Renal cortex interstitium (tissue), 15 donors: ENCODE measurements at places on chromosomes 5 and 9. TPM values are rescaled to one million over a fixed set of nuclear protein-coding genes. Genes with fewer than 3 reads are reported as not detected.
A peak's percentile ranks its signal among the peaks of the same experiment; 100 is the strongest.

Gene WNT8A
- polyA plus RNA-seq = 0.26 TPM

Gene BHMT
- polyA plus RNA-seq = 312 TPM

DNA sequence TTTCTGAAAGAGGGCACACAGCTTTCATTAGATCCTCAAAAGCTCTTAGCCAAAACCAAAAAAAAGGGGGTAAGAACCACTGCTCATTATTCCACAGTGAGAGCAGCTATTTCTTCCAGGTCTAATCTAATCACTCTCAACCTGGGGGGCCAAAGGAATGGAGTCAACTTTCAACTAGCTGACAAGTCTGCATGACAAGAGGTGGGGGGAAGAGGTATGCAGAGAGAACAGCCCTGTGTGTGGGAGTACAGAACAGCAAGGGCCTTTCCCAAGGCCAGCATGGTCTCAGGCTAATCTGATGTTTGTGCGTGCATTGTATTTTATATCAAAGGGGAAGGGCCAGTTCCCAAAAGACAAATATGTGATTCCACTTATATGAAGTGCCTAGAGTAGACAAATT, 36.9 kb upstream of the PIP5K1B start:
- DNase-seq = no peak

DNA sequence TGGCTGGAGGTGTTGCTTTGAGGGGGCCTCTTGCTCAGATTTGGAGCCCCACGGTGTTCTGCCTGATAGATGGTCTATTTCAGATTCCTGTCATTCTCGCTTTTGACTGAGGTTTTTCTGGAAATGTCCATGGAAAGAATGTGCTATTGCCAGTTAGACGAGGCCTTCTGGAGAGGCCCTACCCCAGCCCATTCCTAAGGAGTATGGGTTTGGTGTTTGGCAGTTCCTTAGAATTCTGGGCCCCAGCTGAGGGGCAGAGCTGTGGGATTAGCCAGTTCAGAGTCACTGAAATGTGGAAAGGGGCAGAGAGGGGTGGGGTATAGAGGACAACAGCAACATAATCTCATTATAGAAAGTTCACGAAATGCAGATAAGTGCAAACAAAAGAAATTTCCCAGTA, 50.5 kb downstream of the GALNT10 start:
- DNase-seq = no peak

- DNase-seq = no peak
Observed at GRCh38 chr5:168092209-168093185, 198.9 kb upstream of the WWC1 start.

DNA sequence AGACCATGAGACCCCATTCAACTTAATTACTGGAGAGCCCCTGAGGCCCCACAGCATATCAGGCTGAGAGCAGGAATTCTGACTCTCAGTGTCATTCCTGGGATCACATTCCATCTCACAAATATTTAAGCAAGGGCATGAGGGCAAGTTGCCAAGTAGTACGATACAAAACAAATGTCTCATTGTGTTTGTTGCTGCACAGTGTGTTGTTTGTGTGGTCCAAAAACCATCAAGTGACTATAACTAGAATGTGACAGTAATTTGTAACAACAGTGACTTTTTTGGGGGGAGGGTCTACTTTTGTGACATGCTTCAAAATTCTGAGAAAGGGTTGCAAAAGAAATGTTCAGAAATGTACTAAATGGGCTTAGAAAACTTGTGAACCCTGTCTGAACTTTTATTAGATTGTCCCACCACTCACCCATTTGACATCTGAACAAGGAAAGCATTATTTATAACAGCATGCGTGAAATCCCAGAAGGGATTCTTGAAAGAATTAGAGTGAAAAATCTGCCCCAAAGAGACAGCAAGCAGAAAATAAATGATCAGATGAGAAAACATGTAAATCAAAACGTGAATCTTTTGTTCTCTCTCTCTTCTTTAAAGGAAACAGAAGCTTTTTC, 347.0 kb downstream of the NTRK2 start:
- peak; percentile 43 for DNase-seq

DNA sequence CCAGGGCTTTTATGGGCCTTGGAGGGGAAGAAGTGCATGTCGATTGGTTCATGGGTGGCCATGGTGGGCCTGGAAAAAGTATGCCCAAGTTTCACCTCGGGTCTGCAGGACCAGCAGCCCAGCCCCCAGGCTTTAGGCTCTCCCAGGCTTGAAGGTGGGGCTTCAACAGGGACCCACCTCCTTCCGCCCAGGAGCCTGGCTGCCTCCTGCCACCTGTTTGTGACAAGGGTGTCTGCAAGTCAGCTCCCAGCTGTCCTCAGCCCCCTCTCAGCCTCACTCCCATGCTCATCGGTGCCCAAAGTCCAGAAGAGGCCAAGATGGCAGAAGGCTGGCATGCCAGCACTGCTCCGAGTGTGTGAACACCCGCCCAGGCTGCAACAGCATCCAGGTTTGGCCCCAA, 1063.2 kb upstream of the ACO1 start:
- DNase-seq = no peak

- DNase-seq = no peak
Observed at GRCh38 chr5:881551-881935, 11.1 kb downstream of the BRD9 start.

GRCh38 chr9:106387965-106388364, 475.0 kb upstream of the ZNF462 start:
- no peak for DNase-seq

- no peak for DNase-seq
Observed at GRCh38 chr5:156543348-156544145, 216.6 kb downstream of the SGCD start.

- no peak for DNase-seq
Observed at GRCh38 chr9:93112116-93112863, 16.3 kb downstream of the CARD19 start.

DNA sequence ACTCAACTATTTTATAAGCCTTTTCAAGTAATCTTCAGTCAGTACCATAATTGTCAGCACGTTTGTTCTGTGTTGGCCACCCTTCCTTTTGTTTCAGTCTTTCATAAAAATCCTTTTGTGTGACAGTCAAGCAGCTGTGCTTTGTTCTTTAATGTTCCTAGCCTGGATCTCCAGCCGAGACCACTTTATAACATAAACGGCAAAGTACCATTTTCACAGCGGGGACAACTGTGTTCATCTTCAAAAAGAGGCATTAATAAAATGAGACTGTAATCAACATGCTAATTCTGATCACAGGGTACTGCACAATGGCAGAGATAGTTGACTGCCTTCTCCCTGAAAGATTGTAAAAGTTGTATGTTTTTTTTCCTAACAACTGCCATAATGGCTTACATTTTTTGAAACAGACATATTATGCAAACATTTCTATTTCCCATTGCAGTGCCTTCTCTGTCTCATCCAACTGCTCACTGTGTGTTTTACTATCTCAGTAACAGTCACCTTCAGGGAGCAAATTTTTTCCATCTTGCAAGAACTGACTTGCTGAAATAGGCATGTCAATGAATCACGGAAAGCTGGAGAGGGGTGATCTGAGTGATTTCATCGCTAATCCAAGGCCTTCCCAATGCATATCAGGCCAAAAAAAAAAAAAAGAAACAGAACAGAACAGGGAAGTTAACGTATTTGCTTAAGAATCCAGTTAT, 828.5 kb upstream of the DMAC1 start:
- no peak for DNase-seq

DNA sequence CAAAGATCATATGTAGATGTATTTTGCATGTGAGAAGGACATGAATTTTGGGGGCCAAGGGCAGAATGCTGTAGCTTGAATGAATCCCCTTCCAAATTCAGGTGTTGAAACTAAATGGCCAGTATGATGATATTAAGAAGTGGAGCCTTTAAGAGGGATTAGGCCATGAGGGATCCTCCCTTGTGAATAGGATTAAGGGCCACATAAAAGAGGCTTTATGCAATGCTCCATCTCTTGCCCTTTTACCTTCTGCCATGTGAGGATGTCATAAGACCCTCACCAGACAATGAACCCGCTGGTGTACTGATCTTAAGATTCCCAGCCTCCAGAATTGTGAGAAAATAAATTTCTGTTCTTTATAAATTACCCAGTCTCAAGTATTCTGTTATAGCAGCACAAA, 206.1 kb downstream of the YTHDC2 start:
- DNase-seq = no peak

Gene RGS3
- polyA plus RNA-seq = 49.8 TPM

Gene FBLL1
- polyA plus RNA-seq = 0.66 TPM

GRCh38 chr9:95494416-95495371, 22.1 kb downstream of the PTCH1 start:
- no peak for DNase-seq
